ENCODE measurements at places on chromosomes 2 and 18. TPM values are rescaled to one million over a fixed set of nuclear protein-coding genes. Genes with fewer than 3 reads are reported as not detected.

C2orf66 gene
- 0.14 TPM for total RNA-seq

FAM110C gene
- 0.14 TPM for total RNA-seq

LIMS3 gene
- total RNA-seq: not detected

NTSR2 gene
- total RNA-seq: not detected

CTDSP1 gene
- total RNA-seq: 73.2 TPM

HOXD3 gene
- 0.20 TPM for total RNA-seq

IGFBP5 gene
- total RNA-seq: 0.22 TPM

SKOR2 gene
- total RNA-seq: not detected

RTP5 gene
- total RNA-seq: not detected

TUBA4B gene
- total RNA-seq: 0.28 TPM

OSBPL6 gene
- 7.4 TPM for total RNA-seq

HOXD10 gene
- 5.4 TPM for total RNA-seq

CCDC85A gene
- total RNA-seq: 0.26 TPM

KCNIP3 gene
- 2.0 TPM for total RNA-seq

CCDC121 gene
- total RNA-seq: 3.8 TPM

HPCAL1 gene
- 259 TPM for total RNA-seq

CLIP4 gene
- total RNA-seq: 27.2 TPM

PLEK gene
- total RNA-seq: not detected

GPD2 gene
- total RNA-seq: 27.4 TPM

KCNK3 gene
- 0.76 TPM for total RNA-seq

EMILIN1 gene
- 0.47 TPM for total RNA-seq

ERBB4 gene
- not detected for total RNA-seq

HOXD12 gene
- total RNA-seq: not detected

ZBTB14 gene
- total RNA-seq: 7.3 TPM

All from A549 treated with Mapracorat at 1 μM for 4 hours (cell line).